Activated T-helper 17 cell treated with anti-CD3 and anti-CD28 coated beads, Interleukin-2, amount 50 U/mL, for 72 hours (primary cell): ENCODE measurements at places on chromosomes 3 and 15.

DNA sequence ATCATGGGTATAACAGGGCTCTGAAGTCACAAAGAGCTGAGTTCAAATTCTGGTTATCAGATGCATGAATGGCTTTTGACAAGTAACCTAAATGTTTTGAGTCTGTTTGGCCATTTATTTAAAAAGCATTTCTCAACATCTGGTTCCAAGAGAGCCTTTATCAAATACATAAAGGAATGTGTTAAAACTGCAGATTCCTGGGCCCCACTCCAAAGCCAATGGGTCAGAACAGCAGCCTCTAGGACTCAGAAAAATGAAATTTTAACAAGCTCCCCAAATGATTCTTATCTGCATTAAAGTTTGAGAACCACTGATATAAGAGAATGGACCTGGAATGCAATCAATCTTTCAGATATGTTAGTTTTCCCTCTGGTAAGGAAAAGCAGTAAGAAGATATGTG is 3.4 kb downstream of the B4GALT4 start:
- ATAC-seq = no peak

DNA sequence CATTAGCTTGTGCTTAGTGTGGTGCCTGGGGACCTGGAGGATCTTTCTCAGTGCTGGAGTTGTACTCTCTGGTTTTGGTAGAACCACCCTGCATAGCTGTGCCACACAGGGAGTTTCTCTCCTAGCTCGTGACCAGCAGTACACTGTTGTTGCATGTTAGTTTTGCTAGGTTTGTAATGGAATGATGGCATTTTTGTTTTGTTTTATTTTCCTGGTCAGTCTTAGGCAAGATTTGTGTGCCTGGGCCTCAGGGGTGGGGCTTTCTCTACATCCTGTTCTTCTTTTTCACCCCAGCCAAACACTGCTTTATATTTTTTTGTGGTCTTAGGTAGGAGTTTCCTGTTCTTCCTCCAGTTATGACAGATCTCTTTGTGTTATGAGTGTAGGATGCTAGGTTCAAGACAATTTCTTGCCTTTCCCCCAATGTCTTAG is 534.5 kb upstream of the KCNMB2 start:
- ATAC-seq = peak; percentile 94

DNA sequence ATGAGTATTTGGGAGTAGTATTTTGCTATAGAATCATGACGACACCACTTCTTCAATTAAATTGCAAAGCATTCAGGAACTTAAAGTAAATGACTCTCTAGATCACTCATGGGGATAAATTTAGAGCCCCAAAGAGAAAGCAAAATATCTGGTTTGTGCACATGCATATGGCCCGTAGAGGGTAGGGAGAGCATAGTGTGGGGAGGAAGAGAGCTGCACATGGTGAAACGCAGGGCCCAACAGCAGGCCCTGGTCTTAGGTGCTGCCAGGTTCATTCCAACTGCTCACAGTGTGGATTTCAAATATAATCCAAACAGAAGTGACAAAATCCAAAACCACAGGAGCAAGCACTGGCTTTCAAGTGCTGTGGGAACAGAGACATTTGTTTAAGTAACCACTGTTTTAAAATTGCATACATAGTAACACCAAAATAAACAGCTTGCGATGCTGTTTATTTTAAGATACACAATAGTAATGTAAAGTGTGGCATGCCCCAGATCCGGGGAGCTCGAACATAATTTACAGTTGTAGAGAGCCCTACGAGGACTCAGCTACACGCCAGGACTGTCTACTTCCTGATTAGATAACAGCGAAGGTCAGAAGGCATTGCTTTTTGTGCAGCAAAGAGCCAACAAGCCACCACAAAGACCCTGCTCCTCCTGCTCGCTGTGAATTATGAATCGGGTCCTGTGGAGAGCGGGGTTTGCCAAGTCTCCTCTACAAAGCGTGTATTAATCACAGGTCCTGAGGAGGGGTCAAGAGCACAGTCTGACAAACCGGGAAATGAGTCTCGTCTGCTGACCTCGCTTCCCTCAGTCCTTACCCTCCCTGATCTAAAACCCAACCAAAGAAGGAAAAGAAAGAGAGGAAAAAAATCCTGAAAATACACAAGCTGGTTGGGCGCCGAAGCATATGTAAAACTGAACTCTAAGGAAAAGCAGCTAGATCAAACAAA is 80.6 kb downstream of the MEIS2 start:
- ATAC-seq = no peak

DNA sequence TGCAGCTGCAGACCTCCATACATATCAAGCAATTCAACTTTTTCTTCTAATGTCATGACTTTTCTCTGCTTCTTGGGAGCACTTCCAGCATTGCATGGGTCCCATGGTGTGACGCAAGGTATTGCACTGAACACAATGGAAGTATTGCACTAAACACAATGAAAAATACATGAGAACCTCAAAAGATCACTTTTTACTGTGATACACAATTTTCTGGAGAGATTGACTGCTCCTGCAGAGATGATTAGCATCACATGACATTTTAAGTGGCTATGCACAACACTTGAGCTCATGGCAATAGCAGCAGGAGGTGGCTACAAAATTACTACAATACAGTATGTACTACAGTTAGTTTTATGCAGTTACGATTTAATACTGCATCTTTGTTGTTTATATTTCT is 113.5 kb upstream of the BHLHE40 start:
- ATAC-seq = no peak

DNA sequence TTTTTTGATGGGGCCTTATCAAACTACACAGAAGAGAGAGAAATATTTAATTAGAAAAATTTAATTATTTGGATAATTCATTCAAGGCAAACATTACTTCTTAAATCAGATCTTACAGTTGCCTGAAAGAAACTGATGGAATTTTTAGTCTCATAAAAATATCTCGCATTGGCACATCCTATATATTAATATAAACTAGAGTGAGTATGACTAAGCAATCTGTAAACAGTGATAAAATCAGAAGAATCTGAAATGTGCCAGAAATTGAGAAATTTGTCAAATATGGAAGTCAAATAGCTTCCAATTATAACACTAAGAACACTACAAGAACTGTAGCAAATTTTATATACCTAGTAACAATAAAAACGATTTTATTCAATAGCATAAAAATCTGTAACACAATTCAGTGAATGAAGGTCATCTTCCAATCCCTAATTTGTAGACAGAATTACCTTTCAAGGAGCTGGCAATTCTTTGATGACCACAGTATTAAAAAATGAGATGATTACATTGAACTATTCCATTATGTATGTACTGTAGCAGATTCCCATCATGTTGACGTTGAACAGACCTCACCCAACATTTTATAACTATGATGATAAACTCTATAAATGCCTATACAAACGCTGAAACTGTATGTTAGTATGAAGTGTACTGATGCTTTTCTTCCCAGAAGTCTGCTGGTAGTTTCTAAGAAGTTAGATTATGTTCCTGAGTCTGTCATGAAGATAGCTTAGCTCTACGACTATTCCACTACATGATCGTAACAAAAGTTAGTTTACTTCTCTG is 63.0 kb downstream of the ALDH1A2 start:
- ATAC-seq = no peak

- ATAC-seq = no peak
Measured at GRCh38 chr3:191424881-191425280, 36.1 kb upstream of the PYDC2 start.

- ATAC-seq = no peak
Measured at GRCh38 chr3:159620281-159620680, 368.4 kb upstream of the IL12A start.

- peak; percentile 74 for ATAC-seq
Measured at GRCh38 chr15:76056931-76057330, 2.9 kb upstream of the TMEM266 start.
